ENCODE measurements at places on chromosomes 12 and 14.

GRCh38 chr14:92456215-92457015 is 57.2 kb upstream of the RIN3 start:
- DNase-seq = no peak

DNA sequence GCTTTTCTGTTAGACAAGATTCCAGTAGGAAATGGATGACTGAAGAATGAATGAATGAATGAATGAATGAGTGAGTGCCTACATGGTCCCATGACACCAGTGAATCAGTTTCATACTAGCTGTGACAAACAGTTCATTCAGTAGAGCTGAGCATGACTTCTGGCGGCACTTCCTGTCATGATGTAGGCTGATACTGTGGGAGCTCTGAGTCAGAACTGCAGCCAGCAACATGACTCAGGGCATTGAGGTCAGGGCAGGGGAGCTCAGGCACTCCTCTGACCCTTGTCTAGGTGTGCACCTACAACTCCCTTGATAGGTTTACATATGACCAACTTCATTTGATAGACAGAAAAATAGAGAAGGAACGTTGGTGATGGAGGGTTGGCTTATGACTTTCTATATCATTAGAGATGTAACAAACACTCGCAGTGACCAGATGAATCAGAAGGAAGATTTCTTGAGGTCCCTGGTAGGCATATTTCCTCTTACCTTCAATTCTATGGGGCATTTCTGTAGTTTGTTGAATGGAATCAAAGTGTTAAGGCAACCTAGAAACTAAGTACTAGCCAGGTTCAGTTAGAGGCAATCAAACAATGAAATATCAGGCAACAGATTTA is 139.3 kb upstream of the ARHGAP5 start:
- no peak for DNase-seq

DNA sequence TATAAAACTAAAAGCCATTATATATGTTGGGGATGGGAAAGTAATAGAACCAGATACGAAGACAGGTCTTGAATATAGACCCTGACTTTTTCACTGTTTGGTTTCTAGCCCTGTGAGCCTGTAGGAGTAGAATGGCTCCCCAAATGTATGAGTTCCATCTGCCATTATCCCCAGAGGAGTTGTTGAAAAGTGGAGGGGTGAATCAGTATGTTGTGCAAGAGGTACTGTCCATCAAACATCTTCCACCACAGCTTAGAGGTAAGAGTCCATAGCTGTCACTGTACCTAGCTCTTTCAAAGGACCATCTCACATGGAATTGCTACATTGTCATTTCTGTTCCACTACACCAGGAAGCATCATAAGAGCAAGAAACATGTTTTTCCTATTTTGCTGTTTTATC is 1.1 kb downstream of the NCAPD2 start:
- DNase-seq = no peak

DNA sequence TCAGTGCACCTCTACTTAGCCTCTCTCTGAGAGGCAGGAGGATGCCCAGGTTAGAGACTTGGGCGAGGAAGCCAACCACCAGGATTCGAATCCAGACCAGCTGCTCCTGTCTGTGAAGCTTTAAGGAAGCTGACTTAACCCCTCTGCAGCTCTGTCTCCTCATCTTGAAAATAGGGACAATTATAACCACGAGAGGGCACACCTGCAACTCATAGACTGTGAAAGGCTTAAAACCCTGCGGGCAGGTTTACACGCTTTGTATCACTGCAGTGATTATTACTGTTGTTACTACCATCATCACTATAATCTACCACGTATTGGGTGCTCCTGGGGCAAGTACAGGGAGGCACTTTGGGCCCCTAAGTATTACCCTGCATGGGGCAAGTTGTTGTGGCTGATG is 379.8 kb downstream of the VRK1 start:
- peak; percentile 25 for DNase-seq

DNA sequence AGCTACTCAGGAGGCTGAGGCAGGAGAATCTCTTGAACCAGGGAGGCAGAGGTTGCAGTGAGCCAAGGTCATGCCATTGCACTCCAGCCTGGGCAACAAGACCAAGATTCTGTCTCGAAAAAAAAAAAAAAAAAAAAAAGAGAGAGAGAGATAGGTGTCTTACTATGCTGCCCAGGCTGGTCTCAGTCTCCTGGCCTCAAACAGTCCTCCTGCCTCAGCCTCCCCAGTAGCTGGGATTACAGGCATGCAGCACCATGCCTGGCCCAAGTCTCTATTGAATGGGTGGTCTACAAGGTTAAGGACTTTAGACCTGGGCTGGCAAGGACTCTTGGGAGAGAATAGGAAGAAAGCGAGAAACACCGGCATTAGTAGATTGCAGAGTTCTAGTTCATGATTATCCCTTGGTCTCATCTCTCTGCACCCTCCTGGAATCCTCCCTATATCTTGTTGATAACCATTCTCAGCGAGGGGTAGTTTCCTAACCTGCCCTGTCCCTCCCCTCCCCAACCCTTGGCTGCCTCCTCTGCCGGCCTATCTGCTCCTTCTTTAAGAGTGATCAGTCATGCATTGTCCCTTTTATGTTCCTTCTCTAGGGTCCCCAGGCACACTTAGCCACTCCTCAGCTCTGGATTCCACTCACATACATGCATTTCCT is 128.1 kb upstream of the MAP1LC3B2 start:
- DNase-seq = no peak

GRCh38 chr14:67515386-67516079 is 17.6 kb upstream of the PLEKHH1 start:
- DNase-seq = no peak

DNA sequence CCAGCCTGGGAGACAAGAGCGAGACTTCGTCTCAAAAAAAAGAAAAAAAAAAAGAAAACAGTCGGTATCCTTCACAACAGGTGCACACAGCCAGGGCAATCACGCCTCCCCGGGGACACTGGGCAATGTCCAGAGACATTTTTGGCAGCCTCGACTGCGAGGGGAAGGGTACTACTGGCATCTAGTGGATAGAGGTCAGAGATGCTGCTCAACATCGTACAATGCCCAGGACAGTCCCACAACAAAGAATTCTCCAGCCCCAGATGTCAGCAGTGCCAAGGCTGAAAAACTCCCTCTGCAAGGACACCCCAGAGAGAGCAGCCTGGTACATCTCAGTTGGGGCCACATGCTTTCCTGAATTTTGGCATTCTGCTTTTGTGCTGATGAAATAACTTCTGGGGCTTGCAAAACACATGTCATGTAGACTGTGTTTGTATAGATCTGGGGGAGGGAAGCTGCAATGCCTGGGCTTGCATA is 21.5 kb downstream of the ALDH2 start:
- no peak for DNase-seq

- DNase-seq = no peak
Observed at GRCh38 chr14:71661441-71661840, 270.8 kb upstream of the RGS6 start.

DNA sequence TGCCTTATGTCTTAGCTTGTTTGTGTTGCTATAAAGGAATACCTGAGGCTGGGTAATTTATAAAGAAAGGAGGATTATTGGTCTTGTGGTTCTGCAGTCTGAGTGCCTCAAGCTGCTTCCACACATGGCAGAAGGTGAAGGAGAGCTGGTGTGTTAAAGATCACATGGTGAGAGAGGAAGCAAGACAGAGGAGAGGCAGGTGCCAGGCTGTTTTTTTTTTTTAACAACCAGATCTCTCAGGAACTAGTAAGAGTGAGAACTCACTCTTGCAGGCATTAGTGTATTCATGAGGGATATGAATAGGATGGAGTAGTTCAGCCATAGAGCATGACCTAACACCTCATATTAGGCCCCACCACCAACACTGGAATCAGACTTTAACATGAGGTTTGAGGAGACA is 123.4 kb downstream of the CMAS start:
- DNase-seq = no peak
